NCI-H510A treated with DMSO at 0.1 percent for 48 hours (cell line): ENCODE measurements at places on chromosomes 3 and 15.

GRCh38 chr3:112095731-112096130, 9.5 kb downstream of the C3orf52 start:
- DNase-seq = no peak

GRCh38 chr15:83200589-83200988, 7.0 kb downstream of the HDGFL3 start:
- DNase-seq = no peak

- DNase-seq = peak; percentile 67
Measured at GRCh38 chr3:155995525-155996370, 124.6 kb upstream of the KCNAB1 start.

DNA sequence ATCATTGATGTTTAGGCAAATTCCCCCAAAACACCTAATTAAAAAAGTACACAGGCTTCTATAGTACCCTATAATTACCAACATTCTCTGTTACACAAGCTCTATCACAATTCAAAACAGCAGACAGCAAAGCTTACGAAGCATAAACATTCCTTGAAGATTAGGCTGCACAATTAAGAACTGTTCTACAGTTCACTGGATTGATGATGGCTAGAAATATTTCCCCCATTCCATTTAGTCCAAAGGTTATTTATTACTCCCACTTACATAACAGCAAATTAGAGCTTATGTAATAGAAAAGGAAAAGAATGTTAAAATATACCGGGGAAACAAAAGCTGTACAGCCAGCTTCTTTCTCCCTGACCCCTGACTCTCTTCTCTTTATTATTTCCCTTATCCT, 49.3 kb downstream of the UACA start:
- no peak for DNase-seq

- DNase-seq = no peak
Measured at GRCh38 chr3:57091521-57092273, 31.2 kb downstream of the SPATA12 start.

DNA sequence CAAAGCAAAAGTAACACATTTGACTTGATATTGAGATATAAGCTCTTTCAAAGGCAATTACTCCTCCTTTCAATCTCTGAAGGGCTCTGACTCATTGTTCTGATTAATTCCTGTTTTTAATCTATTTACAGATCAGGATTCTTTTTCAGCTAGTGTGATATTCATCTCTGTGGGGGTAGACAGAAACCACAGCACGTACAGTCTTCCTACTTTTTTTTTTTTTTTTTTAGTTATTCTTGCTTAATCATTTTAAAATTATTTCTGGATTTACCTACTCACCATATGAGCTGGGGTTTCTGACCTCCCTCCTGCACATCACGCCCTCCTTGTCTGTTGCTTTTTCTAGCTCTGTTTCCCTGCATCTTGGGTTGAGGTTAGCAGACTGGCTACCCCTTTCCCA, 1.4 kb downstream of the CNTN3 start:
- no peak for DNase-seq

GRCh38 chr3:143210141-143210540, 90.6 kb downstream of the CHST2 start:
- no peak for DNase-seq

DNA sequence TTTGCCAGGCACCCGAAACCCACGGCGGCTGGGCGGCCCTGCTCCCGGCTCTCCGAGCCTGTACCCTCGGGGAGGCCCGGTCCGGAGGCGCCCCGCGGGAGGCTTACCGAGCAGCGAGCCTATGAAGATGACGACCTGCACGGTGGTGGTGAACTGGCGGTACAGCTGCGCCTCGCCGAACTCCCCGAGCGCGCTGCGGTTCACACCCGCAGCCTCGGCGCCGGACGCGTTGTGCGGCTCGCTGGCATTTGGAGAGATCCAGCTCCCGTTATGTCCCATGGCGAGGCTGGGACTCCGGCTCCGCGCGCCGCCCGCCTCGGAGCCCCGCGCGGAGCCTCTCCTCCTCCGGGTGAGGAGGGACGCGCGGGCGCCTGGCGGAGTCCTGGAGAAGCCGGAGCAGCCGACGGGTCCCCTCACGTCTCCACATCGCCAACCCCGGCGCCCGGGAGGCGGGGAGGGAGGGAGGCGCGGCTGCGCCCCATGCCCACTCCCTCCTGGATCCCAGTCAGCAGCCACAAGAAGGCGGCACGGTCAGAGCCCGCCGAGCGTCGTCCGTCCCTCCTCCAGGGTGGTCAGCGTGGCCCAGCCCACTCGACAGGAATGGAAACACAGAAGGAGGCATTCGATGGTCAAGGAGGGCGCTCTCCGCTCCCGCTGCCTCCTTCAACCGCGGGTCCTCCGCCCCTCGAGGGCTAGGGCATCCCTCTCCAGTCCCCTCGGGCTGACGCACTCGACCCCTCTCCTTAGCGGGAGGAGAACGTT, at the start of gene GPR176:
Gene GPR176 (minus strand): TSS at position 519 of the 762 bp plus-strand sequence. CDS start 240 bp downstream, at position 279.
- DNase-seq = no peak

DNA sequence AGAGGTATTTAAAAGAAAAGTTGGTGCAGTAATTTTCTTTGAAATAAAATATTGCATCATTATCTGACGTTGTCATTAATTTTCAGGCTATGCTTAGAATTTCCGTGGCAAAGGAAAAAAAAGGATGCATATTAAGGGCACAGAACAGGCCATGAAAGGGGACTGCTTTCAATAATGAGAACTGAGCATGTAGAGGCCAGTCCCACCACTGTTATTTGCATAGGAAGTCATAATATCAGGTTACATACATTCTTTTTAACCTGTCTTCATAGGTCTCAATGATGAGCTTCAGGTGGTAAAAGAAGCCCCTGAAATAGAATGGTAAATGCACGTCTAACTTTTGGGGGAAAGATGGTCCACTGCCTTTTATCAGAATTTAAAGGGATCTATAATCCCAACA, 272.1 kb upstream of the ALCAM start:
- peak; percentile 37 for DNase-seq

DNA sequence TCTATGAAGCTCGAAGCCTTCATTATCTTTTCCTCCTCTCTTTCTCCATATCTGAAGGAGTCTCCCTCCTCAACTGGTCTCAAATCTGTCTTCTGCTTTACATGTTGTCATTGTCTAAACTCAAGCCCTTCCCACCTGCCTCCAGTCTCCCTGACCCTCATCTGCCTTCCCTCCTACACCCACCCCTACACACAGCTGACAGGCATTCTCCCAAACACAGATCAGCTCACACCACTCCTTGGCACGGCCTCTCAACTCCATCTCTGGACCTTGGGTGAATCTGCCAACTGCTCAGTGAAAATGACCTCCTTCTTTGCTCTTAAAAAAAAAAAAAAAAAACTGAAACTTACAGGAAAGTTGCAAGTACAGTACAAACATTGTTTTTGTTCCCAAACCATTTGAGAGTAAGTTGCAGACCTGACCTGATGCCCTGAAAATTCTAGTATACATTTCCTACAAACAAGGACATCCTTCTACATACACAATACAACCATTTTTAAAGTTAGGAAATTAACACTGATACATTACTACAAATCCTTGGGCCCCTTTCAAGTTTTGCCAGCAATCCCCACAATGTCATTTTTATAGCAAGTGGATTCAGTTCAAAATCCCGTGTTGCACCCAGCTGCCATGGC, 49.4 kb upstream of the UBE2E1 start:
- DNase-seq = no peak

DNA sequence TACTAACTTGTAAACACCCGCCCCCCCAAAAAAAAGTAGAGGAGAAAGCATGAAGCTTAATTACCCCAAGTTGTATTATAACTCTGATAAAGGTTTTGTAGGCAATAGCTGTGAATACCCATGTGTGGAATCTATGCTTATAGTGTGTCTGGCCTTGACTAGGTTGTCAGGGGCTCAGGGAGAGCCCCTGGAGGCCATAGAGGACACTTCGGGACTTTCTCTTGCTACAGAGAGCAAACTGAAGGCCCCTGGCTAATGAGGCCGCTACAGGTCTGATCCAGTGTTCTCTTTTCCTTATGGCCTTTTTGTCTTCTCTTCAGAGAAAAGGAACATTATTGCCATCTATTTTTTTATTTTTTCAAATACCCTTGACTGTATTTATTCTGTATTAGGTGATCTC, 19.1 kb upstream of the SCAANT1 start:
- DNase-seq = no peak

DNA sequence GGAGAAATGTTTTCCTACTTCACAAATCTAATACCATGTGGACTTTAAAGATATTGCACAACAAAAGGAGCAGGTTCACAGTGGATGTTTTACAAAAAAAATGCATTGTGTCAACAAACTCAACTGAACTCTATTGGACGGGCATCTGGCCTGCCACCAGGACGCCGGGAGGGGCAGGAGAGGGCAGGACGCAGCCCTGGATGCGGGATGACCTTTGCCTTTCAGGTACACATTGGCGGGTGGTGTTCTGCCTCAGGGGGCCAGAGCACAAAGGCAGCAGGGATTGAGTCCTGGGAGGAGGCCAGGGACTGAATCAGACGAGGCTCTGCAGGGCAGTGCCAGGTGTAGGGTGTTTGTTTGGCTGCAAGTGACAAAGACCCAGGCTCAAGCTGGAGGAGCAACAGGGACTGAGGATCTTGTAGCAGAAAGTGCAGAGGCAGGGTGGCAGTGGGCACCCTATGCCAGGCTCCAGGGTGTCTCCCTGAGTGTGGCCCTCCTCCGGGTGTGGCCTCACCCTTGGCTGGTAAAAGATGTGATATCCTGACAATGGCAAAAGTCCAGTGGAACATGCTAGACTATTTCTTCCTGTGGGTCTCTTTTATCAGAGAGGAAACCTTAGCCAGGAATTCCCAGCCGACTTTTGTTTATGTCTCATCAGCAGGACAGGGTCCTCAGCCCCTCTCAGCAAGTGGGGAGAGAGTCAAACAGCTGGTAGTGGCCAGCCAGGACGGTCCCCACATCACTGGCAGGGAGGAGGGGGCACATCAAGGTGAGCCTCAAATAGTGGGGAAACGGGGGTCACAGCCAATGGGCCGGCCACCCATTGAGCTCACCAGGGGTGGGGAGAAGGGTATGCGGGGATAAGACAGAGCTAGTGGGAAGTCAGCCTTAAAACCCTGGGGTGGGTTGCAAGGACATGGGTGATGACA, 29.7 kb upstream of the KLF13 start:
- DNase-seq = no peak

GRCh38 chr3:9912294-9912935, 4.5 kb upstream of the IL17RC start:
- no peak for DNase-seq

GRCh38 chr3:178714925-178715832, 178.9 kb downstream of the KCNMB2 start:
- peak; percentile 62 for DNase-seq

GRCh38 chr3:126607214-126607908, 47.6 kb downstream of the TXNRD3 start:
- DNase-seq = no peak

GRCh38 chr15:93046120-93046519, 42.9 kb downstream of the RGMA start:
- no peak for DNase-seq

DNA sequence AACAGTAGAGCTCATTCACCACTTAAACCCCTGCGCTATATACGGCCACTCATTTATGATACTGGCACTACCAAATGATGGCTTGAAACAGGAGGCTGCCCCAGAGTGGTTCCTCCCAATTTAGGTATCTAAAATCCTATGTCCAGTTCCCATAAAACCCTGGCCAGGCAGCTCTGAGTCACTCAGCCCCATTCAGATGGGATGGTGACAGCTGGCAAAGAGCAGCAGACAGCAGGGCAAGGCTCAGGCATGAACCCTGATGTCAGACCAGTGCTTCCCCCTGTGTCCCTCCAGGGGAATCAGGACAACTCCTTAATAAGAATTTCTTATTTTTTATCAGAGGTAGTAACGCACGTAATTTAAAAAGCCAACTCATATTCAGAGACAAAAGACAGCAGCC, 77.2 kb upstream of the RNU6-1 start:
- DNase-seq = no peak

DNA sequence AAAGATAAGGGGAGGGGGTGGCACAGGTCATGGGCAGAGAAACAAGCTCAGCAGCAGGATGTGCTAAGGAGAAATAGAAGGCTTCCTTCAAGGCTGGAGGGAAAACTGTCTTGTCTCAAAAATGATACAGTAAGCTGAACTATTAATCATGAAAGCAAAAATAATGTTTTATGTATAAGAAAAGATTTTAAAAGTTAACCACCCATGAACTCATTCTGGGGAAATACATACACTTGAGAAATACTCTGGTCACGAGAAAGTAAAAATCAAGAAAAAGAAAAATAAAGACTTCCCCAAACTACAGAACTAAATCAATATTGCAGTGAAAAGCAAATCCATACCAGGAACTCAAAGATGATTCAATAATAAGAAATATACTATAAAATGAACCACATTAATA, 80.7 kb downstream of the KLF13 start:
- DNase-seq = no peak

GRCh38 chr3:192220915-192221314, 506.4 kb downstream of the FGF12 start:
- DNase-seq = no peak

DNA sequence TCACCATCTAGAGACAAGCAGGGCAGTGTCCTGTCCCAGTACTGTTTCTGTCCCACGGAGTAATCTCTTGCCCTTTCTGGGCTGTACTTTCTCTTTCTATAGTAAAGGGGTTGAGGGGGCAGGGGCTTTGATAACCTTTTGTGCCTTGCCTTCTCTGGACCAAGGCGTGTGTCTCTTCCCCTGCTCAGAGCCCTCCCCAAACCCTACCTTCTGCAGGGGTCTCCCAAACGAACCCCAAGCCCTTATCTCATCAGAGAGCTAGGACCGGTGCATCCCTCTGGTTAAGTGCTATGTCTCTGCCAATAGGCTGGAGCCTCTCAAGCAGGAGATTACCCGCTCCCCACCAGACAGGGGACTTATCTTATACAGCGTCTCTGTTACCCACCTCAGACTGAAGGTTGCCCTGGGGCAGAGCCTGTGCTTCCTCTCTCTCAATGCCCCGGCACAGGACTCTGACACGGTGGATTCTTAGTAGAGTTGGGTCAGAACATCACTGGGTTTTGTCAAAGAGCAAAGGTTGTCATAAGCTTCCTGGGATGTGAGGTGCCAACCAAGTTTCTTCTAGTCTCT, 2.9 kb downstream of the PLEKHO2 start:
- no peak for DNase-seq

DNA sequence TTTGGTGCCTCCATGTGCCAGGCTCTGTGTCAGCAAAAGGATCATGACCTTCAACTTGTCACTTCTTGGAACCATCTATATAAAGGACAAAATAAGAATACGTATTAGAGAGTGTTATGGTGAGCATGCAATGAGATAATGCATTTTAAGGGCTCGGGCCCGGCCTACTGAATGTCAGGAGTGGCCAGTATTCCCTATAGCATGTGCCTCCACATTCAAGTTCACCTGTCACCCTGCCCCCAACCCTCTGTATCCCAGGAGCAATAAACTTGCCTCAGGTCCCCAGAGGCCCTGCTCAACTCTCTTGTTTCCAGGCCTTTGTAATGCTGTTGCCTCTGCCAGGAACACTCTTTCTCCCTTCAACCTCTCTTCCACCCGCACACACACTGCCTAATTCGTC, 90.2 kb upstream of the SLC6A11 start:
- DNase-seq = no peak

- DNase-seq = no peak
Measured at GRCh38 chr15:82810890-82811426, 1.5 kb downstream of the WHAMM start.
